Activated CD4-positive, alpha-beta T cell treated with anti-CD3 and anti-CD28 coated beads, Interleukin-2, amount 10 ng/mL, durations not matched to agents 24 days and 14 days (primary cell): ENCODE measurements at places on chromosomes 3 and 15. TPM values are rescaled to one million over a fixed set of nuclear protein-coding genes. Genes with fewer than 3 reads are reported as not detected.

SLC12A8 gene
- total RNA-seq, result 1.1 and 1.2 TPM in 2 replicates

ACP3 gene
- not detected in 2 replicates for total RNA-seq

ISG20 gene
- total RNA-seq, result 33.9 and 35.5 TPM in 2 replicates

GOLGA6D gene
- not detected in 2 replicates for total RNA-seq

LMLN gene
- 5.5 and 5.9 TPM in 2 replicates for total RNA-seq

TBL1XR1 gene
- 160 and 178 TPM in 2 replicates for total RNA-seq

DNA sequence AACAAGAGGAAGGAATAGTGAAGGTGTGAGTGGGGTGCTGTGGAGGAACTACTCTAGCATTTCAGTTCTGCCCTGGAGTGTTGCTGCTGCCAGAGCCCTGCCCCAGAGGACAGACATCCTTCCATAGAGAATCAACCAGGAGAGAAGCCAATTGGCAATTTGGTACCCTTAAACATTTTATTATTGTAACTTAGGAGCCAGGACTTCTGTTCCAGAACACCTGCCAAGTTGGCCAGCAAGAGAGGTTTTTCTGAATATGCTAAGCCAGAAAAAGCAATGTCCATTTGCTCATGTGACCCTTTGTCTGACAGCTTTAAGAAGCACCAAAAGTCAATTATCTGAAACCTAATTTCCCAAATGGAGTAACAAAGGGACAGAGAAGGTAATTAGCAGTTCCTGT lies 264.9 kb downstream of the MEX3B start:
- DNase-seq, result no peak
- no peaks in the 10 kb centered on the region for H3K4me1 ChIP-seq
- H3K27me3 ChIP-seq, result no peaks in the 10 kb centered on the region
- H3K36me3 ChIP-seq, result no peaks in the 10 kb centered on the region

DNA sequence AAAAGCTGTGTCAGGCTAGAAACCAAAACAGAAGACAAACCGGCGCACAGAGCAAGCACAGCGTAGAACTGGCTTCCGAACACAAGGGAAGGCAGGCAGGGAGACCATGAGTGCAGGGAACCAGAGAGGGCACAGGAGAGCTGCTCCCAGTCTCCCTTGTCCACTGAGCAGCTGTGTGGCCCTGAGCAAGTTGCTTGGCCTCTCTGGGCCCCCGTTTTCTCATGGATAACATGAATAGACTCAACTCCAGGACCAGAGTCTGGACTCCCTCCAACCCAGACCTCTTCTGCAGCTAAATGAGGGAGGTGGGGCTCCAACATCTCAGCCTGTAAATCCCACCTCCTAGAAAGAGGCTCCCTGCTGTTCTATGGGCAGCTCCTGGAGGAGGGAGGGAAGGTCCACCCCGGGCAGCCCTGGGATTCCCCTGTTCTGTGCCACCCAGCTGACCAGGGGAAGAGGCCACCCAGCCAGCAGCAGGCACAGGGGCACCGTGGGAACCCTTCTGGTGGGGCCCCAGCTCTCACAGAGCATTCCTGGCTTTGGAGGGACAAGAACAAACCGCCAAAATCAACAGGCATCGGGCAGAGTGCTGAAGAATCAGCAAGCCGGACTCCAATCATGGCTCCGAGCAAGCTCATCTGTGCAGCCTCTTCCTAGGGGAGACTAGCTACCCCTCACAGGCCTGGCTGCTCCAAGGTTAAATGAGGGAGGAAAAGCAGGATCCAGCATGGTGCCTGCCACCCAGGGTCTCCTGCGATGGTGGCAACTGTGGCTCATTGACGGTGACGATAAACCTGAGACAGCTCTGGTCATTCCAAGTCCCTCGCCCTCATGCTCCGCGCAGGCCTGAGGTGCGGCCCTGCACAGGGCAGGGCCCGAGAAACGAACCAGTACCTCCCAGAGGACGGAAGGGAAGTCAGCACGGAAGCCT lies 15.1 kb downstream of the XXYLT1 start:
- no peak overlapping the region for H3K4me3 ChIP-seq
- H3K27ac ChIP-seq, result no peak overlapping the region
- H3K4me1 ChIP-seq, result peaks cover 20% of the 10 kb centered on the region
- peak; percentile 45 for DNase-seq
- no peaks in the 10 kb centered on the region for H3K27me3 ChIP-seq

DNA sequence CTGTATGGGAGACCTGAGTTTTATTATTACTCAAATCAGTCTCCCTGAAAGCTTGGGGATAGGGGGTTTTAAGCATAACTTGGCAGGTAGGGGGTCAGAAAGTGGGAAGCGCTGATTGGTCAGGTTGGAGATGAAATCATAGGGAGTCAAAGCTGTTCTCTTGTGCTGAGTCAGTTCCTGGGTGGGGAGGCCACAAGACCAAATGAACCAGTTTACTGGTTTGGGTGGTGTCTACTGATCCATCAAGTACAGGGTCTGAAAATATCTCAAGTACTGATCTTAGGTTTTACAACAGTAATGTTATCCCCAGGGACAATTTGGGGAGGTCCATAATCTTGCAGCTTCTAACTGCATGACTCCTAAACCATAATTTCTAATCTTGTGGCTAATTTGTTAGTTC lies 17.8 kb upstream of the IQCF6 start:
- peaks cover 9% of the 10 kb centered on the region for H3K27me3 ChIP-seq
- no peaks in the 10 kb centered on the region for H3K36me3 ChIP-seq
- H3K27ac ChIP-seq, result no peak overlapping the region
- H3K4me1 ChIP-seq, result peaks cover 33% of the 10 kb centered on the region
- no peak overlapping the region for H3K4me3 ChIP-seq

DNA sequence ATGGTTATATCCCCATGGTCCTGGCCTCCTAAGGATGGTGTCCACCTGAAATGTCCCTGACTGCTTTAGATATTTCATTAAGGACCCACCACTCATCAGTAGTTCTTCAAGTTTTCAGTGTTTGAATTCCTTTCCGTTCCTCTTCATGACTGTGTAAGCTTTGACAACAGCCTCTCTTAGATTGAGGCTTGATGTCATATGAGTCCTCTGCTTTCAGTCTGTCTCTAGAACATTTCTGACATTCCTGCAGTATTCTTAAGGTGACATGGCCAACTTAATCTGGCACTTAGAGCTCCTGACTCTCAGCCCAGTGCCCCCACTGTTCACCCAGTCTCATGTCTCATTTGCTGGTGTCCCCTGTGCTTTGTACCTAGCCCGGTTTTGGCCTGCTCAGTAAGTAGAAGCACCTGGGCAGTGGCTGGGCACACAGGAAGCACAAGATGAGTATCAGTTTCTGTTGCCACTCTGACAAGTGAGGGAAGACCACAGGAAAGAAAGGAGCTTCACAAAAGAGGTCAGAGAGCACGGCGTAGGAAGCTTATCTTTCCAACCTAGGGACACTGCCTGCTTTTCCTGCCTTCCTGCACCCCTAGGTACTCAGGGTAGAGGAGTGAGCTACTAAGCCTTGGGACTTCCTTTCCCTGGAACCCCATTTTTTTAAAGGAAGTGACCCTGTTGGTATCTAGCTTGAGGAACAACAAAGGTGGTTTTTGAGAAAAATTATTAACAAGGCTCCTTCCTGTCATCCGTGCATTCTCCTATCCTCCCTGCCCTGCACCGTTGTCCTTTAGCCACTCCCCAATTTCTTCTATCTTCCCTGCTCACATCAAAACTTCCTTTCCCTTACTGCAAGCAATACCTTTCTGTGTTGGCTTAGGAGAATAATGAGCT lies 103.1 kb downstream of the KLHL25 start:
- no peaks in the 10 kb centered on the region for H3K27me3 ChIP-seq
- peaks cover 69% of the 10 kb centered on the region for H3K4me1 ChIP-seq
- H3K4me3 ChIP-seq, result peak overlapping the region; percentile 93
- peak; percentile 81 for DNase-seq
- H3K36me3 ChIP-seq, result peaks cover 40% of the 10 kb centered on the region
- H3K27ac ChIP-seq, result peak overlapping the region; percentile 99

- no peak overlapping the region for H3K4me3 ChIP-seq
- peaks cover 16% of the 10 kb centered on the region for H3K4me1 ChIP-seq
- H3K27me3 ChIP-seq, result peaks cover 4% of the 10 kb centered on the region
- DNase-seq, result peak; percentile 88
- no peaks in the 10 kb centered on the region for H3K36me3 ChIP-seq
Observed at GRCh38 chr3:53709860-53710674, 136.2 kb downstream of the CHDH start.

- no peak overlapping the region for H3K4me3 ChIP-seq
- no peaks in the 10 kb centered on the region for H3K27me3 ChIP-seq
- peak; percentile 61 for DNase-seq
- H3K27ac ChIP-seq, result peak overlapping the region; percentile 39
- H3K36me3 ChIP-seq, result no peaks in the 10 kb centered on the region
Observed at GRCh38 chr15:60673918-60674558, 195.1 kb upstream of the ICE2 start.

GRCh38 chr15:100083572-100083971 lies 258.2 kb downstream of the ADAMTS17 start:
- no peaks in the 10 kb centered on the region for H3K27me3 ChIP-seq
- no peak overlapping the region for H3K4me3 ChIP-seq
- no peaks in the 10 kb centered on the region for H3K36me3 ChIP-seq
- no peaks in the 10 kb centered on the region for H3K4me1 ChIP-seq
- DNase-seq, result peak; percentile 25

DNA sequence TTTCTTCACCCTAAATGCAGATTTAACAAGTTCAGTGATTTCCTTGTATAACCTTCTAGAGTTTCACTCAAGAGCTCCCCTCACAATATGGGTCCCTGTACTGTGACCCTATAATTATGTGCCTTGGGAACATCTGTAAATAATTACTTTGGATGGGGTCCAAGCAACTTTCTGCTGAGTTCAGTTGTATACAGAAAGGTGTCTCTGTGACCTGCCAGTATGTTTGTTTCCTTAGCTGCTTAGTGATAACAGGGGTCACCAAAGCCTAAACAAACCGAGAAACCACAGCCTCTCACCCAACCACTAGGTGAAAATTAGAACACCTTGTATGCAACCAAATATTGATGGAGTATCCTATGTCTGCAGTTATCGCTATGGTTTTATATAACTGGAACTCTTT lies 29.8 kb upstream of the SLC25A36 start:
- no peaks in the 10 kb centered on the region for H3K4me1 ChIP-seq
- no peak overlapping the region for H3K27ac ChIP-seq
- H3K36me3 ChIP-seq, result no peaks in the 10 kb centered on the region
- no peak for DNase-seq
- peaks cover 12% of the 10 kb centered on the region for H3K27me3 ChIP-seq

DNA sequence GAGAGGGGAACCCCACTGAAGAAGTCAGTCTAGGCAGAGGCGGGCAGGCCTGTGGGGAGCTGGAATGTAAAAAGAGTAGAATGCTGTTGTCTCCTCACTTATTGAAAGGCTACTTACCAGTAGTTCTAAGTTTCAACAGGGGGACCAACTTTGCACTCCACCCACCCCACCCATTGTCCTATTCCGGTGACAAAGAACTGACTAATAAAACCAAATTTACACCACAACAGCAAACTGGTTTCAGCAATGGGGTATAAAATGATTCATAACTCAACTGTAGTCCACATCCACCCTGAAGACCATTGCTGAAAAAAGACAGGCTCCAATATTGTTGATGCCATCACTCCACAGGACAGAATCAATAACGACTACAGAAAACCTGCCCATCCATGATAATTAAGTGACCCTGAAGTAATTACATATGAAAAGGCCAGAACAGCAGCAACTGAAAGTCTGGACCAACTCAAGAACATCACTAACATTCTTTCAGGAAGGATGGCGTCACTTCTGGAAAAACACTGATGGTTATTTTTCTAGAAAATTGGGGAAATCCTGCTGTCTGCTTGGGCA lies 80.2 kb downstream of the ABI3BP start:
- H3K4me3 ChIP-seq, result no peak overlapping the region
- H3K27ac ChIP-seq, result no peak overlapping the region
- no peak for DNase-seq
- H3K4me1 ChIP-seq, result no peaks in the 10 kb centered on the region
- no peaks in the 10 kb centered on the region for H3K36me3 ChIP-seq
- H3K27me3 ChIP-seq, result no peaks in the 10 kb centered on the region

DNA sequence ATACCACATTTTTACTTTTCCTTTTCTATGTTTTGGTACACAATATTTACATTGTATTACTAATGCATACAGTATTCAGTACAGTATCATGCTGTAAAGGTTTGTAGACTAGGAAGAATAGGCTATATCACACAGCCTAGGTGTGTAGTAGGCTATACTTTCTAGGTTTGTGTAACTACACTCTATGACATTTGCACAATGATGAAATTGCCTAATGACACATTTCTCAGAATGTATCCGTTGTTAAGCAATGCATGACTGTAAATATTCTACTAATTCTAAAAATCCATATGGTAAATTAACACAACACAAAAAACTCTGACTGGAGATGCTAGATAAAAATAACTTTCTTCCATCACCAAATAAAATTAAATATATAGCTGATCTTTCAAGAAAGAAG lies 16.2 kb downstream of the NEDD4 start:
- no peak for DNase-seq
- peaks cover 1% of the 10 kb centered on the region for H3K36me3 ChIP-seq
- H3K4me3 ChIP-seq, result no peak overlapping the region
- H3K27me3 ChIP-seq, result no peaks in the 10 kb centered on the region

DNA sequence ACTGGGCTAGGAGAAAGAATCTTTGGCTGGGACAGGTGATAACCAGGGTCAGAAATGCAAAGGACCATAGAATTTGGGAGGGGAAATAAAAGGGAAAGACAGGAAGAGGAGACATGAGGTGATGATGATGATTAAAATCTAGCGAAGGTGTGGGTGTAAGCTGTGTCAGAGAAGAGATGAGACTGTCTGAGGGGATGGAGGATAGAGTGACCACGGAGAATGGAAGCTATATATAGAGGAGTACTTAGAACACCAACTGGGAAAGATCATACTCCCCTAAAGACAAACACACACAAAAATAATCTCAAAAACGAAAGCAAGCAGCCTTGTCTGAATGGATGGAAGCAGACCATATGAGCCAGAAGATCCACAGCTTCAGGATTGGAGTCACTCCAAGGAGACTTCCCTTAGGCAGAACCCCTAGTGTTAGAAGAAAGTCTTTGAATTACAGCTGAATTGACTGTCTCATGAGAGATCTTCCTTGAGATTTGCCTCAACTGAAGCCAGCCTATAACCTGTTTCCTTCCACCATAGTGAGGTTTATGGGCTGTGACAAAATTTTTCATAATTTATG lies 115.2 kb upstream of the DAZL start:
- peaks cover 4% of the 10 kb centered on the region for H3K4me1 ChIP-seq
- no peak for DNase-seq
- H3K4me3 ChIP-seq, result no peak overlapping the region
- no peaks in the 10 kb centered on the region for H3K36me3 ChIP-seq

GRCh38 chr3:121941592-121941991 lies 47.4 kb downstream of the SLC15A2 start:
- no peaks in the 10 kb centered on the region for H3K27me3 ChIP-seq
- no peak overlapping the region for H3K4me3 ChIP-seq
- no peaks in the 10 kb centered on the region for H3K4me1 ChIP-seq
- H3K36me3 ChIP-seq, result peaks cover 8% of the 10 kb centered on the region
- no peak for DNase-seq
